ENCODE measurements at places on chromosomes 16 and 17.
A peak's percentile ranks its signal among the peaks of the same experiment; 100 is the strongest.

DNA sequence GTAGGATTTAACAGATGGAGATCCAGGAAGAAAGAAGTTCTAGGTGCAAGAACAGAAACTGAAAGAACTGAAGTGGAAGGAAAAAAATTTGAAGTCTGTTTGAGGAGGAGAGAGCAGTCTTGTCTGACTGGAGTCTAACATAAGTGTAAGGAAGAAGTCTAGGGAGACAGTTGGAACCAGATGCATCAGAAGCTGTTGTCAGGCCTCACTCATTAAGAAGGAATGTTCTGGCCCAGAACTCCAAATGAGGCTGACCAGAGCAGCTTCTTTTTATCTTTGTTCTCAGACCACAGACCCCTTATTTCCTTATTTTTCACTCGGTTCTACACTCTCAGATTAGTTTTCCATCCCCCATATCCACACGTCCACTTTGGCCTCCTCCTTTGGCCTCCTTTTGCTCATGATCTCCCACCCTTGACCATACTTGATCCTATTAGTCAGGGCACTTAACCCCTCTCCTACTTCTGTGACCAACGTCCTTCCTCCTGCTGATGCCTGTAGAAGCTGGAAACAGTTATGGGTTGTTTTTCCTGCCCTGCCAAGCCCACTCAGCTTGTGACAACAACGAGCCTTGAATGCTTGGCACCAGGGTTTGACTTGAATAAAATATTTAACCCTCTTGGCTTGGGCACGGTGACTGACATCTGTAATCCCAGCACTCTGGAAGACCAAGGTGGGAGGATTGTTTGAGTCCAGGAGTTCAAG is 7.0 kb upstream of the MYH2 start:
- DNase-seq: no peak

GRCh38 chr16:86531641-86532525 is 21.6 kb downstream of the FOXF1 start:
- DNase-seq: no peak

DNA sequence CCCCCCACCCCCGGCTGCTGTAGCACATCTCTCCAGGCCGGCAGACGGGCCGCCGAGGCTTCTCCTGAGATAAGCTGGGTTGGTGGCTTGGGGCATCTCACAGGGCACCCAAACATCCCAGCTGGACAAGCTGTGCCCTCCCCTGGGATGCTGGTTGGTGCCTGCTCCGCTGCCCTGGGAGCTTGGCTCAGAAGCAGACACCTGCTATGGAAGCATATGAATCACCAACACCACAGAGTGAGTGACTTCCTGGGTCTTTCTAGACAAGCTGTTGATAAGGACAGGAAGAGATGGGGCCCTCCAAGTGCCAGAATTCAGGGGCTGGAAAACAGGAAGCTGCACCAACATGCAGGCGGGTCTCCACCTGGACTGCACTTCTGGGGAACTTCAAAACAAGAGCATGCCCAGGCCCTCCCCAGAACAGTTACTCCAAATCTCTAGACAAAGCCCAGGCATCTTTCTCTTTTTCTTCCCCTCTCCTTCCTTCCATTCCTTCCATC is 13.7 kb downstream of the C16orf95 start:
- DNase-seq: no peak

DNA sequence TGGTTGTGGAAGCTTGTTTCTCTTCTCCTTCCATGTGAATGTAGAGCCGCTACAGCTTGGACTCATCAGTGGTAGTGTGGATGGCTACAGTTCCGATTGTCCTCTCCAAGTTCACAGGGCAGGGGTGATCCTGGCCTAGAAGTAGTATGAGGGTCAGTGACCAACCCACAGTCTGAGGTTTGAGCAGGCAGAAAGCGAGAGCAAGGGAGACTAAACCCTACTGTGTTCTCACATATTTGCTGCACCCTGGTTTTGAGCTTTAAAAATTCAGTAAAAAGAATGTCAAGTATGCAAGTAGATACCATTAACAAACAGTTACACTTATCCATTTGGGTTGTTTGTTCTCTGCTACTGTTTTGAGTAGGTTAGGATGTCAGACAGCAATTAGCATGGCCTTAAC is 148.9 kb downstream of the MRTFB start:
- DNase-seq: no peak

GRCh38 chr17:4301066-4301465 is 37.3 kb upstream of the ANKFY1 start:
- no peak for DNase-seq

DNA sequence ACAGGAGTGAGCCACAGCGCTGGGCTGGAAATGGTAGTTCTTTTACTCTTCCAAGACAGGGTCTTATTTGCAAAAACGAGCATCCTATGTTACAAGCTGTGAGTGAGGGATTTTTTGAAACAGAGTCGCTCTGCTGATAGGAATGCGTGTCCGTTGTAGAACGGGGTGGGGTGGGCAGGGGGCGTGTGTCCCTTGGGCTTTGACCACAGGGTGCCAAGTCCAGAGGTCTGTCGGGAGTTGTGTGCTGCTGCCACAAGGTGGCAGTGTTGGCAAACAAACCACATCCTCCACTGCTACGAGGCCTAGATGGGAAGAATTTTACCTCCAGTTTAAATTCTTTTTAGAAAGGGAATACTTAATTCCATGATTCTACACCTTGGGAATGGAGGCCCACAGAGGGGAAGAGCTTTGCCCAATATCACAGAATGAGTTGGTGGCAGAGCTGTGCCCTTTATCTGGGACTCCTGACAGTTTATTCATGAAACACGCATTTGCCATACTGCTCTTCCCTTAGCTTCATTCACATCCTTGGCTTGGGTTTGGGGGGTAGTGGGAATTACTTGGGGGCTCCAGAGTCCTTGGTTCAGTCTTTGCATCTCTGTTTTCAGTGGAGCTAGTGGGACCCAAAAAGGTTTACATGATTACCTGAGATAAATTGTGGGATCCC is 30.6 kb upstream of the ETV4 start:
- peak; percentile 8 for DNase-seq

- DNase-seq: no peak
Measured at GRCh38 chr17:57563958-57564357, 181.1 kb downstream of the CCDC182 start.

- DNase-seq: no peak
Measured at GRCh38 chr17:34755371-34755770, 176.0 kb downstream of the TMEM132E start.

DNA sequence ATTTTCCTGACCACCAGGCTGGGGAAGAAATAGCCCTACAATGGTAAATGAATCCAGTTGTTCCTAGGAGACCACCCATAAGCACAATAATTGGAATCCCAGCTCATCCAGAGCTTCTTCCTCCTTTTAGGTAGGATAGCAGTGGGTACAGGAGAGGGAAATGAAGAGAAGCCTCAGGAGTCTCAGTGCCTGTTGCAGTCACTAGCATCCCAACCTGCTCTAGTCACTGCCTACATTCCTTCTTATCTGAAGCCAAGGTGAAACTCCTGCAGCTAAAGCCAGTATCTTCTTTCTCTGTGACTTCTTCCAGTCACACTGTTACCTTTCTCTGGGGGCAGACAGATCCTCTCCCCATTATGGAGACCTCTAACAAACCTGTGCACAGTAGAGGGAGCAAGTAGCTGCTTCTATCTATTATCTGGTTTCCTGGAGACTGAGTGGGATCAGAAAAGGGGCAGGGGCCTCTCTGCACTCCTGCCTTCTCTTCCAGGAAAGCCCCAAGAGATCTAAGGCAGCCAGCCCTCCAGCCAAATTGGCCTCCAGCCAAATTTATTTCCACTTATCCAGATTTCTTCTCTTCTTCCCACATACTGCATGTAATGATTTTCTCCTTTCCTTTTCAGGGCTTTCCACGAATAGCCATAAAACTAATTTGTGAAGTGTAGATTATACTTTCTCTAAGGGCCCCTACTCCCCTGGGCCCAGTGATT is 85.5 kb downstream of the SSH2 start:
- DNase-seq: no peak

- DNase-seq: no peak
Measured at GRCh38 chr17:82121660-82122629, 23.9 kb upstream of the FASN start.

GRCh38 chr17:42821176-42821575 is 2.9 kb downstream of the BECN1 start:
- no peak for DNase-seq

DNA sequence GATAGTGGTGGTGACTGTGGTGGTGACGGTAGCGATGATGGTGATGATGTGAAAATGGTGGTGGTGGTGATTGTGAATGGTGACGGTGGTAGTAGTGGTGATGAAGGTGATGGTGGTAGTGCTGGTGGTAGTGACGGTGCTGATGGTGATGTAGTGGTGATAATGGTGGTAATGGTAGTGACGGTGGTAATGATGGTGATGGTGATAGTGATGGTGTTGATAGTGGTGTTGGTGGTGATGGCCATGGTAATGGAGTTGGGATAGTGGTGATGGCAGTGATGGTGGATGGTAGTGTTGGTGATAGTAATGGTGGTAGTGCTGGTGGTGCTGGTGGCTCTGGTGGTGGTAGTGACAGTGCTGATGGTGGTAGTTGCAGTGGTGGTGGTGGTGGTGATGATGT is 14.7 kb upstream of the RBFOX1 start:
- DNase-seq: no peak

GRCh38 chr16:89422905-89423630 is 67.3 kb downstream of the ANKRD11 start:
- no peak for DNase-seq

GRCh38 chr17:78705071-78705470 is 77.0 kb downstream of the CYTH1 start:
- DNase-seq: no peak

DNA sequence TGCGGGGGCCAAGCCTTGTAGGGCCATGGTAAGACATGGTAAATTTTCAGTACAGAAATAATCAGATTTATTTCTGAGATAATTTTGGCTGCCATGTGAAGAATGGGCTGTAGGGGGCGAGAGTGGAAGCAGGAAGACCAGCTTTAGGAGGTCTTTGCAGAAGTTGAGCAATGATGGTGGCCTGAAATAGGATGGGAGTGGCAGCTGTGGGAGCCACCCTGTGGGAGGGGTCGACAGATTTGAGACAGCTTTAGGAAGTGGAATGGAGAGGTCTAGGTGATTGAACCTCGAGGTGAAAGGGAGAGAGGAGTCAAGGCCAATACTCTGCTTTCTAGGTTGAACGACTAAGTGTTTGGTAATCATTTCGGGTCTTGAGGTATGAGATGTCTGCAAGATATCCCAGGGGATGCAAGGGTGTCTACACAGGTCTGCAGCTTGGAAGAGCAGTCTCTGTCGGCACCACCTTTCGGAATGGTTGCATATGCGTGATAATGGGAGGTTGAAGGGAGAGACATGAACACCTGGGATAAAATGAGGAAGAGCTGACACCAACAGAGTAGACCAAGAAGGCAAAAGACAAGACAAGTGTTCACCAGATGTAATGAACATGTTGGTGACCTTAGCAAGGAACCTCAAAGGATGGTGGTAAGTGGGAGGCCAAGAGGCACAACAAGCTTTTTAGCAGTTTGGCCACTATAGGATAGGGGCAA is 4.2 kb upstream of the ATXN7L3 start:
- DNase-seq: peak; percentile 80

DNA sequence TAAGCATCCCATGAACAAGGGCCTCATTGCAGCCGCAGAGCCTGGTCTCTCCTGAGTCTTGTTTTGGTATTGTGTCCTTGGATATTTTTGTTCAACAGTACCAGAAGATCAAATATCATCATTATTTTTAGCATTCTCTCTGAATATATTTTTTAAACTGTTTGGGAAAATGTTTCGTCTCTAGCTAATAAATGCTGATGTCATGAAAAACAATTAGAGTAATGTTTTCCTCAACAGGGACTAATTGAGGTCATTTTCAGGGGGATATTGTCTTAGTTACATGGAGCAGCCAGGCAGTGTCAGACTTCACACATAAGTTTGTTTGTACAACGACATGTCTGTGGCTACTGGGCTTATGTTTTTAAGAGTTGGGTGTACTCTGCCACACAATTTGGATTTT is 805.3 kb upstream of the SOX9 start:
- no peak for DNase-seq

- DNase-seq: no peak
Measured at GRCh38 chr16:7505495-7505894, 172.8 kb downstream of the RBFOX1 start.

DNA sequence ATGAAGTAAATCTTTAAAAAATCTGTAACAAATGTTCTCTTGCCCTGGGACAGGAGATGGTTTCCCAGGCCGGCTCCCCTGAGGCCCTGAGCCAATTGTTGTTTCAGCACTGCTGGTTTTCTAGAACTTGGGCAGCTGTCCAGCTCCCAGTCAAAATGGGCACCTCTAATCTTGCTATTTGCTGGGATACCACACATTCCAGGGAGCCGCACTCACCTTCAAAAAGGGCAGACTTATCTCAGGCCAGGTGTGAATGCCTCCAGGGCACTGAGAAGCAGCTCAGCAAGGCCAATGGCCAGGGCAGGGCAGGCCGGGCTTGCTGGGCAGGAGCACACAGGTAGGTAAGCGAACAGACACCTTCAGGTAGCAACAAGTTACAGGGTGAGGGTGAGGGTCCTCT is 24.4 kb downstream of the TRIM16 start:
- DNase-seq: no peak

DNA sequence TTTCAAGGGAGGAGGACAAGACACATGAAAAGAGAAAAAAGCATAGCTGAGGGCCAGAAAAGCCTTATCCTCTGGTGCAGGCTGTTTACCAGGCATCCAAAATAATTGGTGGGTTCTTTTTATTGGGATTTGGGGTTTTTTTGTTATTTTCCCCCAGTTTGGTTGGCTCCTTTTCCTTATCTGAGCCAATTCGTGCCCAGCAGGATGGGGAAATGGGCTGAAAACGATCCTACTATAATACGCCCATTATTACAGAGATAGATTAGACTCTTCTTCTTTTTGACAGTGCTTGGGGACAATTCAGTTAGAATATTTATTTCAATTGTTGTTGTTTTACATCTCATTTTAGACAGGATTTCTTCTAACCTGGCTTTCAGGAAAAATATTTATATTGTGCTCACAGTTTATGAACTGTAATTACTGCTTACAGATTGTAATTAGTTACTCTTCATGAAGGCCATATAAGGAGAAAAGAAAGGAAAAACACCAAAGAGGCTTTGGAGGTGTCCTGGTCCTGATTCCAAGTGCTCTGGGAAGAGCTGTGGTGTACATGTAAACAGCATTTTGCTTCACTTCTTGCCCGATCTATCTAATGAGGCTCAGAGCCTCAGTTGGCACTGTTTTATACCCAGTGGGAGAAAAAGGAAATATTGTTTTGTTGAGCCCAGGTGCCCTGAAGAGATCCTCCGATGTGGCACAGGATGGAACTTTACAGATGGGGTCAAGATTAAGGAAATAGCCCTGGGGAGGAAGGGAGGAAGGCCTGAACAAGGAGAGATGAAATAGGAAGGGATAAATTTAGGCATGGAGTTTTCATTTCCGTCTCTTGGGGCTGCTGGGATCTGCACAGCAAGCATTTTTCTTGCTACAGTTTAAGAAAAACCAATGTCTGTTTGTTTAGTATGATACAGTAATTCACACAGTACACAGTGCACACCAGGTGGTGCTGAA is 611 bp upstream of the ANKRD40 start:
- DNase-seq: peak; percentile 21

- no peak for DNase-seq
Measured at GRCh38 chr16:12775656-12776236, 27.9 kb downstream of the CPPED1 start.

- DNase-seq: peak; percentile 59
Measured at GRCh38 chr17:39200070-39200879, at the start of gene RPL19. RPL19 (plus strand) TSS chr17:39200283; CDS start chr17:39200345, 62 bp downstream.

- DNase-seq: no peak
Measured at GRCh38 chr17:62823111-62823893, 15.2 kb upstream of the MARCHF10 start.
